CD8-positive, alpha-beta memory T cell (primary cell): ENCODE measurements at places on chromosomes 7 and 10.

- DNase-seq, result no peak
These were observed 82.3 kb upstream of the GPR26 start for GRCh38 chr10:123583639-123584418.

DNA sequence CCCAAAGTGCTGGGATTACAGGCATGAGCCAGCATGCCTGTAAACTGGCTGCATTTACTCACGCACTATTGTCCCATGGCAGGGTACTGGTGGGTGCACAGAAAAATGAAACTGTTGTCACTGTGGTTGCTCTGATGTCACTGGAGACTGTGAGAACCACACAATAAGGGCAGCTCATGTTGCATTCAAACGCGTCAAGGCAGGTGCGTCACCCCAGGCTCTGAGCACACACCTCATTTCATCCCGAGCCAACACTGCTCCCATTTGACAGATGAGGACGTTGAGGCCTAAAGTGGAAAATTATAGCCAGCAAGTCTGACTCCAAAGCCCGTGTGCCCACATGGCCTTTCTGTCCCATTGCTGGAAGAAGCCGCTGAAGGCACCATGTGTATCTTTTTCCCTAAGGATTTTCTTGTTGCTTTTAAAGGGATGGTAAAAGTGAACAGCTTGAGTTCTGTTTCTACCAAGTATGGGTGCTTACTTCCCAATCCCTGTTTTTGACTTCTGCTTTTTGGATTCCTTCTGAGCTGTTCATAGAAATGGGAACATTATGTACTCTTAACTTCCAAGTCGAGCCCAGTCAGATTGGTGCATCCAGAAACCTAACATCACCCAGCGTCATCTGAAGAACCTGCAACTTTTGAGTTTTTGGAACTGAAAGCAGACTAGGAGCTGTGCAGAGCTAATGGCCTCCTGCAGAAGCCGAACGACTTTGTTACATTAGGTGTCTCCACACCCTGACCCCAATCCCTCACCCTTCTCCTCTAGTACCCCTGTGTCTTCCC is 60.1 kb upstream of the CARD11 start:
- no peak for DNase-seq

DNA sequence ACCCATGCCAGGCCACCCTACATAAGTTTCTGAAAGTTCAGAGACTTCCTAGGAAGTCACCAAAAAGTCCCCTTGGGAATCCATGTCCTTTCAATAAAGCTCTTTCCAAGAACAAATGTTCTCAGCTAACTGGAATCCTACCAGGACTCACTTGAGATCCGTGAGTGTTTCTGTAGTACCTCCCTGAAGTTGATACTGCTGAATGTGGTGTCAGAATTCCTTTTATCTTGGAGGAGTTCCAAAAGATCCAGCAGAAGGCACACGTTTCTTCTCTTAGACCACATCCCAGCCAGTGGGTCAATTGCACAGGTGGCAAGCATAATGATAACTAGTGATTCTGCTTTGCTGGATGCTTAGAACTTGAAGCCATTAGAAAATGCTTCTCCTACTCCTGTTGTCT is 689.7 kb upstream of the IGFBP3 start:
- no peak for DNase-seq

DNA sequence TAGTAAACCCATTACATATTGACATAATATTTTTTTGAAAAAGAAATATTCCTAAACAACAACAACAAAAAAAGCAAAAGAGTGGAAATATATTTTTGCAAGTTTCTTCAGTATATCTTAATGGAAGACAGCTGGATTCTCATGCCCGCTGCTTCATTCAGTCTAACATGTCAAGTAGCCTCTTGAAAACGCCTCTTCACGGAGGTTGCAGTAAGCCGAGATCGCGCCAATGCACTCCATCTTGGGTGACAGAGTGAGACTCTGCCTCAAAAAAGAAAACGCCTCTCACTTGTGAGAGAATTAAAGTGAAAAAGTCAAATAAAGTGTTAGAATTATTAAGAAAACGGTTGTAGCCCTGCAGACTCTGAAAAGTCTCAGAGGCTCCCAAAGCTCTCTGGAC is 1.3 kb downstream of the CUTC start:
- DNase-seq, result no peak

DNA sequence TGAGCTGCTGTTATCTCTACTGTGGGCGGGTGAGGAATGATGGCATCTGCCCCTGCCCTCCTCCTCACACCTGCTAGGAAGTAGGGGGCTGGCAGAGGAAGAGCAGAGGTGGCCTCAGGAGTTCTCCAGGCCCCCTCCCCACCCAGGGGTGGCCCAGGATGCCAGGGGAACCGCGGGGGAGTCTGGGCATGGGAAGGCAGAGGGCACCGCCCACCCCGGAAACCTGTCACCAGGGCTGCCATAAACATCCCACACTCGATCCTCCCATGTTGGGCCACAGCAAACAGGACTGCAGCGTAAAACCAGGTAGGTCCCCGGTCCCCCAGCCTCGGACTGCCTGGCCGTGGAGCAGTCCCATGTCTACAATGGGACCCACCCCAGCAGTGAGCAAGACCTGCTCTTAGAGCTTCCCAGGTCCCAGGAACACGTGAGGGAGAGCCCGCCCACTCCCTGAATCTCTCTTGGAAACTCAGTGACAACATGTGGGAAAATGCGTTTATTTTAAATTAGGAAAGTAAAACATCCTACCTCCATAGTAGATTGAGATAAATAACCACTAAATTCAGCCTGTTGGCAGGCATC is 23.4 kb downstream of the EBF3 start:
- DNase-seq, result no peak

GRCh38 chr7:44678101-44678470 is 70.6 kb upstream of the ZMIZ2 start:
- no peak for DNase-seq

- DNase-seq, result no peak
These were observed 128.5 kb downstream of the KIF20B start for GRCh38 chr10:89829887-89830269.

- no peak for DNase-seq
These were observed 12.2 kb downstream of the KCNMA1 start for GRCh38 chr10:77625379-77625778.

- no peak for DNase-seq
These were observed 585.5 kb downstream of the INHBA start for GRCh38 chr7:41117431-41117830.

- no peak for DNase-seq
These were observed 285.9 kb downstream of the CELF2 start for GRCh38 chr10:11303361-11304170.

- no peak for DNase-seq
These were observed 50.6 kb upstream of the SRPK2 start for GRCh38 chr7:105439174-105439893.

GRCh38 chr10:103726637-103727036 is 128.7 kb downstream of the SH3PXD2A start:
- DNase-seq, result no peak
